Bronchus fibroblast of lung (primary cell): ENCODE measurements at places on chromosomes 2 and 18. TPM values are rescaled to one million over a fixed set of nuclear protein-coding genes. Genes with fewer than 3 reads are reported as not detected.

Gene MAP3K19
- total RNA-seq: not detected in 2 replicates

Gene KLHL30
- total RNA-seq: 0.15 TPM in 1 of 2 replicates, not detected in the other

Gene IL36G
- total RNA-seq: not detected in 2 replicates

Gene HTR2B
- total RNA-seq: under 0.01 and 0.30 TPM in 2 replicates

Gene FHOD3
- 1.9 and 2.9 TPM in 2 replicates for total RNA-seq

Gene DYNC1I2
- total RNA-seq: 99.0 and 103 TPM in 2 replicates
